ENCODE measurements at places on chromosomes 7 and 10.

DNA sequence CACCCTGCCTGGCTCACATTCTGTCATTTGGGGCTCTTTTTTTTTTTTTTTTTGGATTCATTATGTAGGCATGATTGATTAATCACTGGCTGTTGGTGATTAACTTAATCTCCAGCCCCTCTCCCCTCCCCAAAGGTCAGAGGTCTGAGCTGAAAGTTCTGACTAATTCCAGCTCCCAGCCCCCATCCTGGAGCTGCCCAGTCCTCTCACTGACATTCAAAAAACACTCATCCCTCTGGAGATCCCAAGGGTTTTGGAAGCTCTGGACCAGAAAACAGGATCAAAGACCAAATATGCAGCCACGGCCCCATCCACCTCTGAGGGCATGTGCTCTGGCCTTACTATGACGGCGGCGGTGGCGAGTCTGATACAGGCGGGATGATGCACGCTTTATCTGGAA is 53.8 kb downstream of the RBM17 start:
- no peak for DNase-seq

DNA sequence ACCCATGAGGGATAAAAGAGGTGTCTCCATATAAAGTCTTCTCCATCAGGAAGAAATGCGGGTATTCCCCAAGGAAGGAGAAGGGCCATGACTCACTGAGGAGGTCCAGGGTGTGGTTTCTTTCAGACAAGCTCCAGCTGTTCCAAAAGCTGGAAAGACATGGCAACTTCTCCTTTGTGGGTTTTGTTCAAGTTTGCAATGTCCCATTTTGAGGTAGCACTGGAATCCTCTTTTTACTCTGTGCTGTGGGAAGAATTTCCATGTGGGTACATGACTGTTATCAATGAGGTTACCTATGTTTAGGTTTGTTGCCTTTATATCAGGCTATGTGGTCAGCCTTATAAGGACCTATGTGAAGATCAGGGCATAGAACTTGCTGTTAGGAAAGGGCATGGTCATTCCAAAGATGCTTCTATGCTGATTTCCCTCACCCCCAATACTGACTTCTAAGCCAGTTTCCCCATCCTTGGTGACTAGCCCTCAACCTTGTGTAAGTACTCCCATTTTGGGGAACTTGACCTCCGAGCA is 697.5 kb downstream of the INHBA start:
- DNase-seq, result peak; percentile 82

- DNase-seq, result no peak
These were observed 6.3 kb downstream of the LIPF start for GRCh38 chr10:88670497-88670896.

GRCh38 chr7:108307194-108307593 is 149.0 kb downstream of the NRCAM start:
- no peak for DNase-seq

DNA sequence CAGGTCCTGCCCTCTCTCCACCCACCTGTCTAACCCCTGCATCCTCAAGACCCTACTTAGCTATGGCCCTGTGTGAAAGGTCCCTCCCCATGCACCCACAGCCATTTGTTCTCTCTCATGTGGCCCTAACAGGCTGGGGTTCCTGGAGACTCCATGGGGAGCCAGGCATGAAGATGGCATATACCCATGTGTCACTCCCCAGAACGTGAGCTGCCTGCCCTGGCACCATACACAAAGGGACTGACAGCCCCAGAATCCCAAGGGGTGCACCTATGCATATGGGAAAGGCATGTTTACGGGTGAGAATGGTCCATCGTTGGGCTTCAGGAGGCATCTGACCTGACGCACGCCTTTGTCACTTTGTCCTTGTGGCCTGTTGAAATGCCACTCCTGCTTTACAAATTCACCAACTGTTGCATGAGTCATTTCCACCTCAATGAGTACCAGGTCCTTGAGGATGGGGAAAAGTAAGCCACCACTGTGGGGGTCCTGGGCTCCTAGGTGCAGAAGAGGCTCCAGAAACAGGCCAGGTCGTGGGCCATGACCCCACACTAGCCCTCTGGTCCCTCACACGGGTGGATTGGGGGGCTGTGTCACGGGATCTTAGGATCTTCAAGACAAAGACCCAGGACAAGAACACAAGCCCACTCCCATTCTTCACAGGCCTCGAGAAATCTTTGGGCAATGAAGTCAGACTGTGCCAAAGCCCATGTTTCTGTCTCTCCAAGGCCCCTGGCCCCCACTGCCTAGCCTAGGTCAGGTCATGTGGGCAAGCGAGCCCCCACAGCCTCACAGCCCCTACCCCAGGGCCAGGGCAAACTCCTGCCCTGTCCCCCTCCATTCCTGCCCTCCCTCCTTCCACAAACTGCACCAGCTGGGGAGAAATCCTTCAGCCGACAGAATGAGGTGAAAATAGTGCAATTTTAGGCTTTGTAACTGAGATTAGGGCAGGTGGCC is 8.6 kb downstream of the GPRIN2 start:
- no peak for DNase-seq

DNA sequence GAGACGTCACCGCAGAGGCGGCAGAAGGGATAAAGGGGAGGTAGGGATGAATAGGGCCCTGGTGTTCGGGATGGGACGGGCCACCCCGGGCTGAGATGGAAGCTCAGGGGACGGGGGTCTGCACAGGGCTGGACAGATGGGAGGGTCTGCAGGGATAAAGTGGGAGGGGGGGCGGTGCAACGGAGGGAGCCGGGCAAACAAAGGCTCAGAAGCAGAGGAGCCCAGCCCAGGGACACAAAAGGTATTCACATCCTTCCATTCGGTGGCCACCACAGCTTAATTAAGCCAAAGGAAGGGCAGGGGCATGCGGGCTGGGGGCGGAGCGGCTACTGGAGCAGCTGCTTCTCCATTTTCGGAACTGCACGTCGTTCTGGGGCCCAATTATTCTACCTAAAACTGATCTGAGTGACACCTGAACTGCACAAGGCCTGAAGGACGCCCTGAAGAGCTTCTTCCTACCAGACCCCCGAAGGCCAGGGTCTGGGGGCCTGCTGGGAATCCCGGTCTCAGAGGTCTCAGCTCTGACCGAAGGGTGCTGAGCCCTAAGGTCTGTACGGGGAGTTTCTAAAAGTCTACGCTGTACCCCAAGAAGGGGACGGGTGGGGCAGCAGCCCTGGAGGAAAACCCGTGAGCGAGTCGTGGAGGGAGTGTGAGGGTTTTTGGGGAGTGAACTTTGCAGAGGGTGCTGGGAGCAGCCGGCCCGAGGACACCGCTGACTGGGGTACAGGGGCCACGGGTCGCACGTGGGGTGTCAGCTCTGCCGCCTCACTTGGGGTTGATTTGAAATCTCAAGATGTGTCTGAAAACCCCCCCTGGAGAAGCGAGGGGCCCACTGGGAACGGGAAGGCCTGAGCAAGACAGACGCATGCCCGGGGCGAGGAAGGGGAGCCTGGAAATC is 334.8 kb downstream of the DNAJB6 start:
- no peak for DNase-seq

DNA sequence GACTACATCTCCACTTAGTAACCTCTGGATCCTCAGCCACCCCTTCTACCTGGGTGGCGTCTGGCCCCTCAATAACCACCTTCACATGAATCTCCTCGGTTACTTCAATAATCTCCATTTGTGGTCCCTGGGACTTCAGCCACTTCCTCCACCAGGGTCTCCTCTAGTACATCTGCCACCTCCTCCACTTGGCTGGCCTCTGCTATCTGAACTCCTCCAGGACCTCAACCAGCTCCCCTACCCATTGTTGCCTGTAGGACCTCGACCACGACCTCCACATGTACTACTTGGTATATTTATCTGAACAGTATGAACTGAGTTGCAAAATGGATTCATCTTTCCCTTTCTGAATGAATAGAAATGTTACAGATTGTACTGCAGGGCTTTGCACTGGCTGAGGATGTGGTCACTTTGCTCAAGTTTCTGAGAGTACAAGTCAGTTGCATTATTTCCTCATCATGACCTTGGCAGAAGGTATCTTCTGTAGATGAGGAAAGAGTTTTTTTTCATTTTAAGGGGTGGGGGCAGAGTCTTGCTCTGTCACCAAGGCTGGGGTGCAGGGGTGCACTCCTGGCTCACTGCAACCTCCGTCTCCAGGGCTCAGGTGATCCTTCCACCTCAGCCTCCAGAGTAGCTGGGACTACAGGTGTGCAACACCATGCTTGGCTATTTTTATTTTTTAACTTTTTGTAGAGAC is 36.0 kb downstream of the MAT1A start:
- no peak for DNase-seq

All from EH (cell line).